ENCODE measurements at places on chromosomes 4 and X.

GRCh38 chrX:113545040-113545439 is 704.4 kb upstream of the AMOT start:
- no peak for DNase-seq

- no peak for DNase-seq
Observed at GRCh38 chr4:13476915-13477314, 7.2 kb downstream of the RAB28 start.

- no peak for DNase-seq
Observed at GRCh38 chr4:80967346-80967745, 63.2 kb upstream of the BMP3 start.

DNA sequence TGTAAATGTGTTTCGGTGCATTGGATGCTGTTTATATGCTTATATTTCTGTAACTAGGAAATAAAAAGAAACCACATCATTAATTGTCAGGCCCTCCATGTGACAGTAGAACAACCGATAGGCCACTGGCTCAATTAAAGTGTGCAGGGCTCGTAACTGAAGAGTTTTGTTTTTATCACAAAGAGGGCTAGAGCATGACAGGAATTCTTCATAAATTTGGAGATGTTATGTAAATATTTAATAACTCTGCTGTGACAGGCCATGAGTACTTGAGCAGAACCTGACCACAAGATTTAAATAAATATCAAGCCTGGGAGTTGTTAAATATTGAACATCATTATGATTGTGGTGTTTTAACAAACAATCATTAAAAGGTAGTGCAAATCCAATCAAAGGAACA is 55.9 kb downstream of the MID1 start:
- DNase-seq, result no peak

- DNase-seq, result no peak
Observed at GRCh38 chr4:81786063-81786763, 314.5 kb upstream of the RASGEF1B start.

DNA sequence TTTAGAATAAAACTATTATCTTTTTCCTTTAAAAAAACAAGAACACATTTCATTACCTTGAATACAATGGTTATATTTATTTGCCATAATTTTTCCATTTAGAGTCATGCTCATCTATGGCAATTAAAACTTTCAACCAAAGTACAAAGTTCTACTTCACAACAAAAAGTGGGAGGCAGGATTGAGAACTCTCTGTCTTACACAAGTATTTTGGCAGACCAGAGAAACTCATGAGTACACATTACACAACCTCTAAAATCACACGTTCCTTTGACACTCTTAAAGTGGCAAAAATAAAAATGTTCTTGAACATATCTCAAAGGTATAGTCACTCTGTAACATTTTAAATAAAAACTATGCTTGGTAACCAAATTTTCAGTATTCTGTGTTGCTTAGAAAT is 213.4 kb downstream of the IL15 start:
- DNase-seq, result no peak

- no peak for DNase-seq
Observed at GRCh38 chr4:13521047-13521446, 23.3 kb downstream of the NKX3-2 start.

GRCh38 chrX:150362599-150363481 is at the start of gene MAMLD1:
MAMLD1 (plus strand) TSS chrX:150363317; CDS start chrX:150445517, 82,200 bp downstream.
- DNase-seq, result peak; percentile 14

- DNase-seq, result no peak
Observed at GRCh38 chr4:51851937-51852290, 9.0 kb downstream of the DCUN1D4 start.

GRCh38 chrX:16100673-16101072 is 22.7 kb upstream of the GRPR start:
- DNase-seq, result no peak

- no peak for DNase-seq
Observed at GRCh38 chr4:20532871-20533870, 167.1 kb upstream of the PACRGL start.

DNA sequence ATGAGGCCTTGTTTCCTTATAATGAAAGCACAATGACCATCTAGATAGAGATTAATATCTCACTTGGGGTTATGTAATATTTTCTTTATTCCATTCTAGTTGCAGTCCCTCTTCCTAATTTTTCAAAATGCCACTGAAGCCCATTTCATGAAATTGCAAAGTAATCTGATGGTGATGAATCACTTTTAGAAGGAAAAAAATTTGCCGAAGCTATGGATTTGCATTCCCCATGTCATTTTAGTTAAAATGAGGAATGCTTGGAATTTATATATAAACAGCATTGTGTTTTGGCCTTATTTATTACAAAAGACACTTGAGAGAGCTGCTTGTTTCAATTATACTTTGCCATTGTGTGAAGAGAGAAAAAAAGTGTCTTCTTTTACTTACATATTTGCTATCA is 241.7 kb upstream of the TEX13A start:
- DNase-seq, result no peak

DNA sequence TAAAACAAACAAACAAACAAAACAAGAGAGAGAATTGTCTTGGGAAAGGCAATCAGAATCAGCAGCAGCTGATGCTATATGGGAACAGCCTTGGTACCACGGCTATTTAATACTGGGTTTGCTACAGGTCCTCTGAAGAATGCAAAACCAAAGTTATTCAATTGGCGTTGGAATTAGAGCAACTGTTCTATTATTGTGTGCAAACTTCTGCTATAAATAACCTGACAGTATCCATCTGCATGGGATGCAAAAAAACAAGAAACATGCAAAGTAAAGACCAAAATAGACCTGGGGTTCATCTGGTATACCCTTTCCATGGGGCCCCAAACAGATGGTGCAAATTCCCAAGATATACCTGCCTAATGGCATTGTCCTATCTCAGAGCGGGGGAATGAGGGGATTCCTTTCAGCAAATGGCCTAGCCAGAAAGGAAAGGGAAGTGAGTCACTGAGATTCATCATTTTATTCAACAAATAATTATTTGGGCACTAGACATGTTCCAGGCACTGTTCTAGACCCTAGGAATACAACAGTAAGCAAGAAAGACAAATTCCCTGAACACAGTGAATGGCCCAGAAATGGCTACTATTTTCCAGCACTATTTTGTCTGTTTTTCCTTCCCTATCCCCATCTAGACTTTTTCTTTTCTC is 268.9 kb downstream of the FBXW7 start:
- no peak for DNase-seq

DNA sequence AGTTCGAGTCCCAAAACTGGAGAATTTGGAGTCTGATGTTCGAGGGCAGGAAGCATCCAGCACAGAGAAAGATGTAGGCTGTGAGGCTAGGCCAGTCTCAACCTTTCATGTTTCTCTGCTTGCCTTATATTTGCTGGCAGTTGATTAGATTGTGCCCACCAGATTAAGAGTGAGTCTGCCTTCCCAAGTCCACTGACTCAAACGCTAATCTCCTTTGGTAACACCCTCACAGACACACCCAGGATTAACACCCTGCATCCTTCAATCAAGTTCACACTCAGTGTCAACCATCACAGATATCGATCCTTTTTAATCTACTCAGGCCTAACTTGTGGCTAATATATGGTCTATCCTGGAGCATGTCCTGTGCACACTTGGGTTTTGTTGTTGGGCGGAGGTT is 18.0 kb upstream of the MAEA start:
- DNase-seq, result no peak

GRCh38 chr4:189374176-189374575 is 566.5 kb upstream of the FRG1 start:
- DNase-seq, result no peak

DNA sequence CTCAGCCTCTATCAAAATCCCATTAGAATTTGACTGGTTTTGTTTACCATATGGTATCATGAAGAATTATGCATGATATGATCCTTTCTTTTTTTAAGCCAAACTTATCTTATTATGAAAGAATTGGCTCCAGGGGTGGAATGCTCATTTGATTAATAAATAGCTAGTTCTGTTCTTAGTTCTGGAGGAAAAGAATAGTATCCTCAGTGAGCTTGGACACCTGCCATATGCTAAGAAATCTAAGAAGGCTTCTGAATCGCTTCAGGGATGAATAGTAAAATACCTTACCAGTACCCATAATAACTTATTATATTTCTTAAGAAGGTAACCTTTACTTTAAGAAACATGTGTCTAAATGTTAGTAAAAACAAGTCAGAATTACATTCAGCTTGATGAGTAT is 803.6 kb downstream of the ADGRL3 start:
- DNase-seq, result no peak

GRCh38 chr4:21884615-21885014 is 64.0 kb downstream of the KCNIP4 start:
- DNase-seq, result no peak

DNA sequence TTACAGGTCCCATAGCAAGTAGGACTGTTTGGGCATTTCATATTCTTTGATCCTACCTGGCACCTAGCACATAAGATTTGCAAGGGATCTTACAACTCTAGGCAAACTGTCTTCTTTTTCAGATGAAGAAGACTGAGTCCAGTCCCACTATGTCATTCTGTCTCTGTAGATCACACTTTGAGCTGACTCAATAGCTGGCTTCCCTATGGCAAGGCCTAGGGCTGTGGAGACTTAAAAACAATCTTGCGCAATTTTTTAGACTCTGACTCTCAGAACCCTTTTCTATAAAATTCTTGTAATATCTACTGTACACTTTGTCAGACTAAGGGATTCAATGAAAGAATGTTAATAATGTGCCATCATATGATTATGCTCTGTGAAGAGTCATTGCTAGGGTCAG is 26.7 kb downstream of the OTC start:
- no peak for DNase-seq

- DNase-seq, result peak; percentile 46
Observed at GRCh38 chrX:100687546-100687945, 43.5 kb downstream of the SRPX2 start.

DNA sequence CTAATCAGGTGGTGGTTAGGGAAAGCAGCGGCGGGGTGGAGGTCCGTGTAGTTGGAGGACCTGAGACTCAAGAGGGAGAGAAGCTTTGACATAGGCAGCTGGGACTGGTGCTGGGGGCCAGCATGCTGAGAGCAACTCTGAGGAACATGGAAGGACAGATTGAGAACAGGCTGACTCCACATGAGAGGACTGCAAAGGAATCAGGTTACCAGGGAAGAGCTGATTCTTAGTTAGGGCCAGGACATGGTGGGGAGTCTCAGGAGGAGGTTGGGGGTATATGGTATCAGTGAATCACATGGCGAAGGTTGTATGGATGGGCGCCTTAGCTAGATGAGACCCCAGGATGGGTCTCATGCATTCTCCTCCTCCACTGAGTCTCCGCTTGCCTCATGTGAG is 264.0 kb upstream of the BOD1L1 start:
- no peak for DNase-seq

DNA sequence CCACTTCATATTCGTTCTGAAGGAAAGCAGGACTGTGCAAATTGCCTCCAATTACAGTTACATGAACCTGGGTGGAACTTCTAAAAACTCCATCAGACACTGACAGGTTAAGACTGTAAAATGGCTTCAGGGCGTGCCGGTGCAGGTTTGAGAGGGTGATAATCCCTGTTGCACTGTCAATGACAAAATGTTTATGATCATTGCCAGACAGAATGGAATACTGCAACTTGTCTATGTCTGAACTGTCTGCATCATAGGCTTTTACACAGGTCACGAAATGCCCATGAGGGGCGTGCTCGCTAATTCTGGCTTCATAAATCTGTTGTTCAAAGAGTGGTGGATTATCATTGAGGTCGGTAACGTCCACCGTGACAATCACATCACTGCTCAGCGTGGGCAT is 63.7 kb upstream of the MTNR1A start:
- no peak for DNase-seq

- DNase-seq, result peak; percentile 81
Observed at GRCh38 chrX:1537031-1537715, at the start of gene P2RY8. P2RY8 (minus strand) TSS chrX:1537185; CDS start chrX:1466558, 70,627 bp downstream.

DNA sequence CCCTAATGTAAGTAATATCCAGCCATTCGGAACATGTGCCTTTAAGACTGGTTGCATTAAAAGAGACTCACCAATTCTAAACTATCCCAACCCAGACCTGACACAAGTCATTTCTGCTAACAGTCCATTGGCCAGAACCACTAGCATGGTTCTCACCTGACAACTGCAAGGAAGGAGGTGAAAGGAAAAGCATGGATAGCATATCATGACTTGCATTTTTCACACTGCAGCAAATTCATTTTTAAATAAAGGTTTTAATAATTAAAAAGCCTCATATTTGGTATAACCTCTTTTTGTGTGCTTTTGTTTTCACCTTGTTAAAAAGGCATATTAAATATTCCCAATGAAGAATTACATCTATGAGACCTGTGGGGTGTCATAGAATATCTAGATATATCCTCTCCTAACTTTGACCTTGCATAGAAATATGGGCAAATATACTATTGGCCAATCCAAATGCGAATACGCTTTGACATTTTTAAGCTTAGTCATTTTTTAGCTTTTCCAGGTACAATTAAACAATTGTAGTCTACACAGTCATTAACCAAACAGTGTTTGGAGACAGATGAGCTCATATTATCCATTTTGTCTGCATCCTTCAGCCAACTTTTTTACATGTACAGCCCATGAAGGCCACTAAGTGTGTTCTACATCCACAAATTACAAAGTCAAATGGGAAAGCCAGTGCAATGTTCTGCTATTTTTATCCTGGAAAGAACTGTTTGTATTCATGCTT is 295.3 kb downstream of the PDGFC start:
- DNase-seq, result no peak

- no peak for DNase-seq
Observed at GRCh38 chrX:143701460-143701859, 19.1 kb downstream of the SPANXN2 start.

DNA sequence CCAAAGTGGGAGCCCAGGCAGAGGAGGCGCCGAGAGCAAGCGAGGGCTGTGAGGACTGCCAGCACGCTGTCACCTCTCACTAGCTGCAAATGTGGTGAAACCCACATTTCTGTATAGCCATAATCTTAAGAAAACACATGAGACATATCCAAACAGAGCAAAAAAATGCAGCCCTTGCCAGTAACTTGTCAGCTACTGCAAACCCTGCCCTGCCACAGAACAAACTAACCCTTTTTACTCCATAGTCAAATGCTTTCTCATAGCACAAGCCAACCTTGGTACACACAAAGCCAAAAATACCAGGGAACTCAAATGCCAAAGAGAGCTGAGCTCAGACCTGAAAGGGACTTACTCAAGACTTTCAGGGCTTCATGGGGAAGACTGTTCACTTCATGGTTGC is 14.9 kb upstream of the NXF3 start:
- no peak for DNase-seq

GRCh38 chr4:47493238-47494123 is 8.4 kb downstream of the ATP10D start:
- no peak for DNase-seq
